ENCODE measurements at places on chromosomes 4 and X.

GRCh38 chr4:53436251-53436650 is 58.8 kb downstream of the FIP1L1 start:
- no peak for DNase-seq

DNA sequence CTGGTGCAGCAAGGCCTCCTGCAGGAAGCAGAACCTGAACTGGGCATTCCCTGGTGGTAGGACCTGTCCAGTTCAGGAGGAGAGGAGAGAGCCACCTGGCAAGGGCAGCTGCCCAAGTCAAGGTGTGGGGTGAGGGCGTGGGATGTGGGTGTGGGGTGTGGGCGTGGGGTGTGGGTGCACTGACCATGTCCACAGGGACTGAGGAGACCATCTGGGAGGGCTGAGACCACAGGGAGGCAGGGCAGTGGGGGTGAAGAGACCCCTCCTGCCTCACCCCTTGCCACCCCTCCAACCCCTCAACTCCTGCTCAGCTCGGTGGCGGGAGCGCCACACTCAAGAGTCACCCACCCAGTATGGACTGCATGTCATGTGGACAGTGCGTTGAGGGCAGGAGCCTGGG is 117.9 kb downstream of the CPZ start:
- DNase-seq, result no peak

GRCh38 chrX:56797574-56798338 is 68.7 kb downstream of the NBDY start:
- no peak for DNase-seq

GRCh38 chr4:138697851-138698250 is 317.7 kb upstream of the NOCT start:
- DNase-seq, result no peak

- no peak for DNase-seq
Observed at GRCh38 chr4:152202415-152202814, 333.5 kb downstream of the FBXW7 start.

- no peak for DNase-seq
Observed at GRCh38 chr4:177785000-177785399, 342.8 kb upstream of the AGA start.

DNA sequence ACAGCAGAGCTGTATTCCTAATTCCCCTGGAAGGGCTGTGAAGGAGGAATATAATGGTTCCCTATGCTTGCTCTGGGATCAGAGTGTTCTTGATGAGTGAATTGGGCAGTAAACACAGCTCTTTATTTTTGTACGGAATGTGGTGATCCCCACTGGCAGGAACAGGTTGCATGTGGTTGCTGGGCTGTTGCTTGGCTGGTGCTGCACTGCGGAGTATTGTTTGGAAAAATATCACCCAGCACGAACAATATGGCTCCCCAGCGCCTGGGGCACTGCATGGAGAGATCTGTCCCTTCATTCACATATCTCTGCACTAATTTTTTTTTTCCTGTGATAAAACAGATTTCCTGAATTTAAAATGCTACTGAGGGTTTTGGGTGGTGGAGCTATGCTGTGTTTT is 119.7 kb downstream of the MGST2 start:
- DNase-seq, result no peak

DNA sequence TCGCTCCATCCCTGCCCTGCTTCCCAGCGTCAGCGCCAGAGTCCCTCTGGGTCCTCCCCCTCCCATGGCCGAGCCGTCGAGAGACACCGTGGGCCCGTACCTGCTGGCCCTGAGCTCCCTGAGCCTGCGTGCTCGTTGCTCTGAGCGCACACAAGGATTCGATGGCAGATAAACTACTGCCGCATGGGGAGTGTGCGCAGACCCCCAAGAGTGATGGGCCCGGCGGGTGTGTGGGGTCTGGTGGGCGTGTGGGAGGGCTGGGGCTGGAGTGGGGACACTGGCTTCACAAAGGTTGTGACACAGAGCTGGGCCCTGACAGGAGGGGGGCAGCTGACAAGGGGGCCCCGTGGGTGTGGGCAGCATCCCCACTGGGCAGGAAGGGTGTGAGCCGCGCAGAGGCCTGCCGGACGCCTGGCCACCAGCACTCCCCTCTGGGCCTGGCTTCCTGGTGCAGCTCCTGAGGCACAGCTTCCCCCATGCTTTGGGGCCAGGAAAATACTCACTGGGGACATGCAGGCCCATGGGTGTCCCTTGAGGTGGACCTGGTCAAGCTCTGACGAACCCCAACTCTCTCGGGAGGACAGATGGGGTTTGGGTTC is 4.8 kb upstream of the RGS12 start:
- no peak for DNase-seq

GRCh38 chr4:128220286-128221235 is 67.1 kb downstream of the PGRMC2 start:
- DNase-seq, result no peak

GRCh38 chr4:186723292-186724057 is at the start of gene FAT1:
TSS of gene FAT1 (minus strand) at chr4:186723856. CDS start at chr4:186709827, 14,029 bp downstream.
- no peak for DNase-seq

GRCh38 chr4:172850838-172851237 is 317.8 kb upstream of the GALNT7 start:
- DNase-seq, result no peak

GRCh38 chr4:105191621-105192210 is 45.0 kb downstream of the TET2 start:
- no peak for DNase-seq
